ENCODE measurements at places on chromosomes 7 and 10.
A peak's percentile ranks its signal among the peaks of the same experiment; 100 is the strongest.

GRCh38 chr10:124725791-124726190 is 18.4 kb downstream of the FAM53B start:
- DNase-seq = no peak

DNA sequence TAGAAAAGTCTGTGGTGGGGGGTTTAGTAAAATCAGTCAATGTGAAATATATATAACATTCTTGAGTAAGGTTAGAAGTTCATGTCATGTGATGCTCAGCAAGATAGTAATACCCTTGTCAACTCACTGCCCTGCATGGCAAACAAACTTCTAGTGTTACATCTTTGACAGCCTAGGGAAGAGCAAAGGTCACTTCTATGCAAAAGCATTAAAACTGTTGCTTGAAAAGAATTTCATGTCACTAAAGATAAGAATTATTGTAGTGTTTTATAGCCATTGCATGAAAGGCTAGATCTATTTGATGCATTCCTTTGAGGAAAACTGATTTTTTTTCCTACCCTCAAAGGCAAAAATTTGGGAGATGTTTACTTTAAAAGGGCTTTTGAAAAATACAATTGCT is 176.0 kb downstream of the SKAP2 start:
- no peak for DNase-seq

DNA sequence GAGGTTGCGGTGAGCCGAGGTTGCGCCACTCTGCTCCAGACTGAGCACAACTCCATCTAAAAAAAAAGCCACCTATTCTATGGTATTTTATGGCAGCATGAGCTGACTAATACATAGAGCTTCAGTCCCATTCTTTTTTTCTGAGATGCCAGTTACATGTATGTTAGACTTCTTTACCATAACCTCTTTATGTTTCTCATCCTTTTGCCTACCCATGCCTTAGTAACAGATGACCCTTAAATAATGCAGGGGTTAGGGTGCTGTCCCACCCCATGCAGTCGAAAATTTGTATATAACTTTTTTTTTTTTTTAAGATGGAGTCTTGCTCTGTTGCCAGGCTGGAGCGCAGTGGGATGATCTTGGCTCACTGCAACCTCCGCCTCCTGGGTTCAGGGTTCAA is 22.7 kb upstream of the HHEX start:
- no peak for DNase-seq

DNA sequence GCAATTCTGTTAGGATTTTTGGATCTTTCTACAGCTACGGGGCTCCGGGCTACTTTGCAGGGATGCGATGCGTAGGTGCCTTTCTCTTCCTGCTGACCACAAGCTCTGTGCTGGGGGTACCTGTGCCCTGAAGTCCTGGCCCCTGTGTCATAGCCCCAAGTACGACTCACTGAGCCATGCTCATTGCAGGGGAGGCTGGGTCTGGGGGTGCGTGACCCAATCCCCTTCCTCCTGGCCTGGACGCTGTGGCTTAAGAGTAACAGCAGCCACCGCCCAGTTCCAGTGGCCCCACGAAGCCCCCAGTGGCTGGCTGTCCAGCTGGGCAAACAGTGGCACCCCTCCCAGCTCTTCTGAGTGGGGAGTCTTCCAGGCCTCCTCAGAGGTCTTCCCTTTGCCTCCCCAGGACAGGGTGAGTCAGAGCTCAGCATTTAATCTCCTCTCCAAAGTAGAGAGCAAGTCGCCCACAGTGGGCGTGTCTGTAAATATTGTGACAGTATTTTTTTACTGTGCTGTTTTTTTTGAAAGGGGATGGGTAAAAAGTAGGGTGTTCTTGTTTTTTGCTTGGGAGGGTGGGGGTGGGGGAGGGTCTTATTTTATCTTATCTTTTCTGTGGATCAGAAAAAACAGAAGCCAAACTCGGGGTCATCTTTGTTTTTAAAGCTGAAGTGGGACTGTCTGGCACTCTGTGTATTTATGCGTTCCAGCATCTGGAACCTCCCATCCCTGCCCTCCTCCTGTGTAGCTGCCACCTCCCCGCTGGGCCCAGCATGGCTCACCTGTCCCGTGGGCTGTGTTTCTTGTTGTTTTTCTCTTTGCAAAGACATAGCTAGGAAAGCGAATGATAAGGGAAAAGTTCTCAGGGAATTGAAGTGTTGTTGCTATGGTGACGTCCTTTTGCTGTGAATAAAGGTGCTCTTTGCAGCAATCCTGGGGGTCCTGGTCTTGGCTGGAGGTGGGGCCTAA is 8.2 kb downstream of the LFNG start:
- no peak for DNase-seq

DNA sequence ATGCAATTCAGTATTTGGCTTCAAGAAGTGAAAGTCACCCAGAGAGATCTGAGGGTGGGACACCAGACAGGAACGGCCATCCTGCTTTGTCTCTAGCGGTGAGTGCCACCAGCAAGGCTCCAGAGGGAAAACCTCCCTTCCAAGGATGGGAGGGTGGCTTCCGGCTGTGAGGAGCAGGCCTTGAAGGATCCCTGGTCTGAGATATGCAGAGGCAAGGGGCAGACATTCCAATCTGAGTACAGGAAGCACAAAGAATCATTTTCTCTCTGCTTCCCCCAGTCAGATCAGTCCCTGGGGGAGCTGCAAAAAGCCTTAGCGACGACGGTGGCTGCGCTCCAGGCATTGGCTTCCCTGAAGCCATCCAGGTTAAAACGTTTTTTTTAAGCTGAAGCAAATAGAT is 167.4 kb downstream of the TEX36 start:
- no peak for DNase-seq

GRCh38 chr10:55019439-55019838 is 218.4 kb upstream of the PCDH15 start:
- no peak for DNase-seq

- DNase-seq = no peak
Observed at GRCh38 chr7:38846280-38846679, 62.7 kb downstream of the VPS41 start.

DNA sequence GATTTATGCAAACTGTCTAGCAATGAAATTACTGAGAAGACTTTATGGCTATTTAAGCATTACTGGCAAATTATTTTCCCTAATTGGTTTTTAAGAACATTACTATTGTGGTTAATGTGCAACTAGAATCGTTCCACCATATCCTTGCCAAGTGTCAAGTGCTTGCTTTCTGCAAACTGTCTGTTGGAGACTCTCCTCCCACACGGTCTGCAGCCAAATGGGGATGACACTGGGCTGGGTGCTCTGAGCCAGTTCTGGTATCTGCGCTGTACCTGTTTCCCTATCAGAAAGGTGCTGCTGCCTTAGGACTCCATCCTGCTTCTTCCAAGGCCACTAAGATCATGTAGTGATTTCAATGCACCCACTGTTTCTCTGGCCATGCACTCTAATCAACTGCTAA is 110.4 kb downstream of the RAMP3 start:
- DNase-seq = no peak

DNA sequence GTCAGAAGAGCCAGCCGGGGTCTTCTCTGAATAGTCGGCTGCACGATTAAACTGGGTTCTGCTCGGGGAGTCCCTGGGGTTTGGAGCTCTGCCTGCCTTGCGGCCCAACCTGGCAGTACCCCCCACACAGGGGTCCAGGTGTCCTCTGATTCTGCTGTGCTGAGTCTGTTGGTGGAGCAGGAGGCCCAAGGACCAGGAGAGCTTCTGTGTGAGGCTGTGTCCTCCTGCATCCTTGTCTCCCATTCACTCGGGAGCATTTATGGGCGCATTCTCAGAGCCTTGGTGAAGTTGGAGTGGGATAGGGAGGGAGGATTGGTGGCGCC is 14.2 kb downstream of the INPP5A start:
- DNase-seq = no peak

GRCh38 chr10:69220507-69220906 is 375 bp downstream of the HKDC1 start:
- no peak for DNase-seq

DNA sequence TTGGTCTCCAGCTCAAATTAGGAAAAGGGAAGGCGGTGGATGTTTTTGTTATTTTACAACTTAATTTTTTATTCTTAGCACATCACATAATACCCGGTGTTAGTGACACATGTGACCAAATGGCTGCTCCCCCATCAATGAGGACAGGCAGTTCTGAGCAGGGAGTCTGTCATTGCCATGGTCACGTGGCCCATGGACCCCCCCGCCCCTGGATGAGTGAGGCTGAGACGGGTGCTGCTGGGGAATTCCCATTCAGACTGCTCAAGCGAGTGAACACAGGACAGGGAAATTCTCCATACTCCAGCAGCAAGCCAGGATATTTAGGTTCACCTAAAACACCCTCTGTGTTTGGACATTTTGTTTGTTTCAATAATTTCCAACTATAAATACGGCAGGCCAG is 34.7 kb upstream of the SLC35B4 start:
- DNase-seq = no peak

- DNase-seq = no peak
Observed at GRCh38 chr10:79159141-79159651, 90.4 kb downstream of the ZMIZ1 start.

DNA sequence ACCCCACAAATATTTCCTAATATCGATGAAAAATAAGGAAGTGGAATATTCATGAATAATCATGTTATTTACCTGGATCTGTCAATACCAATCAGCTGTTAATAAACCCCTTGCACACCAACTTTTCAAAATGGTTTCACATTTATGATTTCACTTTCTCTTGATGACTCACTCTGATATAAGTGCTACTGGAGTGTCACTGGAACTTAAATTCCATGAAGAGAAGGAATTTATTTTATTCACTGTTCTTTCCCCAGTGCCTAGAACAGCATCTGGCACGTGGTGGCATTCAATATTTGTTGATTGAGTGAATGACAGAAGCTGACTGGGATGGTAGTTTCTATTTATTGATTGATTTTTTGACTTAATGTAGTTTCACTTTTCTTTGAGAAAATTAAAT is 3.5 kb upstream of the ENO4 start:
- no peak for DNase-seq

- peak; percentile 36 for DNase-seq
Observed at GRCh38 chr7:151518105-151518946, 1.4 kb downstream of the RHEB start.

- DNase-seq = no peak
Observed at GRCh38 chr10:128823201-128823600, 643.8 kb upstream of the MGMT start.

DNA sequence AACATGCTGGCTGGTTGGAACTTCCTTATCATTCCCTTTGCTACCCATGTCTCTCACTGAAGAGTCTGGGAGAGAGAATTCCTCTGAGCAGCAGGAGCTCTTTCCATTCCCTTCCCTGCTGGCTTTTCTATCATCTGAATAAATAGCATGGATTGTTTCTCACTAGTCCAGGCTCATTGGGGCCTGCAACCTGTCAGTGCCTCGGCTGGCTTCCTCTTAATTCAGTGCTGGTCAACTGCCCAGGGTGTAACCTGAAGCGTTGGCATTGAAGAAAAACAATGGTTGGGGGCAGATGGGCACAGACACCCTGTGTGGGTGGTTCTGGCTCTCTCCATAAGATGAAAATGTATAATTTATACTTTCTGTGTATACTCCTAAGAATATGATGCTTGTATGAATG is 155.6 kb downstream of the ANLN start:
- DNase-seq = no peak

DNA sequence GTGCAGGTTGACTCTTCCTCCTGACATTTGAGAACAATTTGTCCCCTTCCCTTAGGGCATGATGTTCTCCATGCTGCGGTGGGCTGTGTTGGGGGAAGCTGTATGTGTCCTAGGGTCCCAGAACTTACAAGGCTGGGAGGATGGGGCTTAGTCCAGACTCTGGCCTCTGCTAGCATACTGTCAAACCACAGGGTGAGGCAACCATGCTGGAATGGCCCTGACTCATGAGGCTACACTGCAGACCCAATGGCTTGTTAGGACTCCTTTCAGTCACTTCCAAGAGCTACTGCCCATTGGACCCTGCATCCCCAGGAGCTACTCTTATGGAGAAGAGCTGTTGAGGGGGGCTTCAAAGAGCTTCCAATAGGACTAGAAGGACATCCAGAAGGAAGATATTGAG is 20.1 kb upstream of the FAM170B start:
- DNase-seq = no peak

DNA sequence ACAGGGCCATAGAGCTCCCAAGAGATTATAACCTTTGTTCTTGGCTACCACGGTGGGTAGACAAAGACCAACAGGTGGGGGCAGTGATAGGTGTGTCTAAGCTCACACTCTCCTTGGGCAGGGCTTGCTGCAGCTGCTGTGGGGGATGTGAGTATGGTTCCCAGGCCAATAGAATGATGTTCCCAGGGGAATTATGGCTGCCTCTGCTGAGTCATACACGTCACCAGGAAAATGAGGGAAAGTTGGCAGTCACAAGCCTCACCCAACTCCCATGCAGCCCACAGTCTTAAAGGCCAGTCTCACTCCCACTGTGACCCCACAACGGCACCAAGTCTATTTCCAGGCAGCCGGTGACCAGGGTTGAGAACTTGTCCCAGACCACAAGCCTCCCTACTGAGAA is 453.4 kb upstream of the PODXL start:
- DNase-seq = no peak

- no peak for DNase-seq
Observed at GRCh38 chr10:110363572-110364411, 59.1 kb upstream of the SMNDC1 start.

- DNase-seq = no peak
Observed at GRCh38 chr10:15197276-15197675, 28.8 kb upstream of the NMT2 start.

DNA sequence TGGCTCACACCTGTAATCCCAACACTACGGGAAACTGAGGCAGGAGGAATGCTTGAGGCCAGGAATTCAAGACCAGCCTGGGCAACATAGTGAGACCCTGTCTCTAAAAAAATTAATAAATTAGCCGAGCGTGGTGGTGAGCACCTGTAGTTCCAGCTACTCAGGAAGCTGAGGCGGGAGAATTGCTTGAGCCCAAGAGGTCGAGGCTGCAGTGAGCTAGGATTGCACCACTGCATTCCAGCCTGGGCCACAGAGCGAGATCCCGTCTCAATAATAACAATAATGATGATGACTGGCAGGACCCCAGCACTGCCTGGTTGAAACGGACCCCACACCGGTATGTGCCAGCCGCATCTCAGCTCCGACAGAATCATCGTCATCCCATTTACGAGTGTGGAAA is 93.0 kb downstream of the ELFN1 start:
- DNase-seq = no peak

DNA sequence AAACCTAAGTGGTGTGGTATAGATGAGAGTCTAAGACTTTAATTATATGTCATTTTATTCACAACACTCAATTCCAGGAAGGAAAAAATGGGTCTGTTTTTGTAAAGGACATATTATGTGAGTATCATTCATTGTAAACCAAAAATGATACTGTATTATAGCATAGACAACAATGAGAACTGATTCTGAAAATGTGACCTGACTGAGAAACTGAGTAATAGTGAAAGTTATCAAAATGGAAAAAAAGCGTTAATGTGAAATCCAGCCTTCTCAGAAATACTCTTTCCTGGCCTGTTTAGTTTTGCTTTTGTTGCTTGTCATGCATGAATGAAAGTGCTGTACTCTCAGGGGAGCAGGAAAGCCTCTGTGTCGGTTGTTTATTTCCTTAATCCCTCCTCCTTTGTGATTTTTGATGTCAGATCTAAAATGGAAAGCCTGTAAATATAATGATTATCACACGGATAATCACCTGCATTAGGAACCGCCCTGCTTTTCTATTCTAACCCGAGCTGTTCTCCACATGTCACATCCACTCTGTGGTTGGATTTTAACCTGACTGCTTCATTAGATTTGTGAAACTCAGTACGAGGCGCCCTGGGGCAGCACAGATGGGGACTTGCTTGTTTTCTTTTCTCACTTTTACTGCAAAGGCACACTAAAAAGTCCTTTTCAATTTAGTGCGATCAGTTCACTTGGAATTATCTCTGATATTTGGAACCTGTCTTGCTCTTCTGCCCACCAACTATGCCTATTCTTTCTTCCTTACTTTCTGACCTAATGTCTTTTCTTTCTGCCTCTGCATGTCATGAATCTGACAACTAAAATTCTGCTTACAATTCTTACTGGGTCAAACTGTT is 240.9 kb upstream of the KAT6B start:
- DNase-seq = peak; percentile 32

All from stimulated activated CD4-positive, alpha-beta T cell treated with anti-CD3 and anti-CD28 coated beads, Interleukin-2, amount 100 ng/mL, for 48 hours (primary cell).